ENCODE measurements at places on chromosomes 6 and 20. TPM values are rescaled to one million over a fixed set of nuclear protein-coding genes. Genes with fewer than 3 reads are reported as not detected.

- no peak for DNase-seq
These were observed 12.9 kb downstream of the RIPOR2 start for GRCh38 chr6:24922814-24923213.

- no peak for DNase-seq
These were observed 54.1 kb downstream of the CTCFL start for GRCh38 chr20:57470666-57471495.

Gene L3MBTL3
- total RNA-seq, result 2.5 TPM

Gene OPRL1
- total RNA-seq, result 0.27 TPM

DNA sequence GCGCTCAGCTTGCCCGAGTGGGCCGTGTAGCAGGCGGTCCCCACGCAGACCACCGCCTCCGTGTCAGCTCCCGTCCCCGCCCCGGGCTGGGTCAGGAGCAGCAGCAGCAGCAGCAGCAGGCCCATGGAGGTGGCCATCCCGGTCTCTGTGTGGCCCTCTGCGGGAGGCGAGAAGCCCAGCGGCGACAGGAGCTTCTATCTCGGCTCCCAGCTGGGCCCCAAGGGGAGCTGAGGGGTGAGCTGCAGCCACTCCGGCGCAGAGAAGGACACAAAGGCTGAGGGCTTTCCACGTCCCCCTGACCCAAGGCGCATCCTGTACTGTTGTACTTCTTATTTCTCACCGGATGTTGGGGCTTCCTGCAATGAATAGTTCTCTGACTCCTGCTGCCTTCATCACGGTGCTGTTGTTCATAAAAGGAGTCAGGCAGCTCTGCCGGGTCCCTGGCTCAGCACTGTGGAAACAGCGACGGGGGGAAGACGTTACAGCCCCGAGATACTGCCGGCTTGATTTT, at the start of gene CD93:
Gene CD93, minus strand, starts transcription at position 269 of the 511 bp plus-strand sequence. Its CDS starts 132 bp downstream, at position 137.
- no peak for DNase-seq

DNA sequence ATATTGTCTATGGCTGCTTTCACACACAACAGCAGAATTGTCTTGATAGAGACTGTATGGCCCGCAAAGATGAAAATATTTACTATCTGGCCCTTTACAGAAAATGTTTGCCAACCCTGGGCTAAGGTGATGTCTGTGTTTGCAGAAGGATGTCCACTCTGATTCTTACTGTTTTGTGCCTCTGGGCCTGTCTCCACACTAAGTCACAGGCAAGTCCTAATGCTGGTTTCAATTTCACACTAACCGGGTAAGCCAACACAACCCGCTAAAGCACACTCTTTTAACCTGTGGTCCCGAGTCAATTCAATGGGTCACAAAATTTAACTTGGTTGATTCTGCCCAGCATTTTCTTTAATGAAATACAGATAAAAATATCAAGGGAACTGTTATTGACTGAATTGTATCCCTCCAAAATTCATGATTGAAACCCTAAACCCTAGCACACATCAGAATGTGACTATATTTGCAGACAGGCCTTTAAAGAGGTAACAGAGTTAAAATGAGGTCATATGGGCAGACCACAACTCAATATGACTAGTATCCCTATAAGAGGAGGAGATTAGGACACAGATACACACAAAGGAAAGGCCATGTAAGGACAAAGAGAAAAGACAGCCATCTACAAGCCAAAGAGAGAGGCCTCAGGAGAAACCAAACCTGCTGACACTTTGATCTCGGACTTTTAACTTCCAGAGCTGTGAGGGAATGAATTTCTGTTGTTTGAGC, 78.4 kb downstream of the FYN start:
- DNase-seq, result peak; percentile 81

Gene ZFP64
- 12.0 TPM for total RNA-seq

- peak; percentile 28 for DNase-seq
These were observed 116.5 kb downstream of the TCP11 start for GRCh38 chr6:35024551-35025054.

- peak; percentile 81 for DNase-seq
These were observed 586 bp downstream of the ZNF512B start for GRCh38 chr20:63968928-63969760.

Gene SLC13A3
- total RNA-seq, result 27.9 TPM

Gene TFAP2C
- total RNA-seq, result not detected

Gene THBS2
- 0.08 TPM for total RNA-seq

- DNase-seq, result no peak
These were observed 126.0 kb upstream of the TOP1 start for GRCh38 chr20:40902661-40903060.

GRCh38 chr6:107699697-107700325, 124.3 kb downstream of the SCML4 start:
- DNase-seq, result no peak

GRCh38 chr20:58243653-58244410, 15.4 kb upstream of the ANKRD60 start:
- no peak for DNase-seq

- DNase-seq, result no peak
These were observed 8.8 kb downstream of the BICRAL start for GRCh38 chr6:42790549-42791181.

- DNase-seq, result no peak
These were observed 17.9 kb downstream of the CHMP4B start for GRCh38 chr20:33828967-33829560.

DNA sequence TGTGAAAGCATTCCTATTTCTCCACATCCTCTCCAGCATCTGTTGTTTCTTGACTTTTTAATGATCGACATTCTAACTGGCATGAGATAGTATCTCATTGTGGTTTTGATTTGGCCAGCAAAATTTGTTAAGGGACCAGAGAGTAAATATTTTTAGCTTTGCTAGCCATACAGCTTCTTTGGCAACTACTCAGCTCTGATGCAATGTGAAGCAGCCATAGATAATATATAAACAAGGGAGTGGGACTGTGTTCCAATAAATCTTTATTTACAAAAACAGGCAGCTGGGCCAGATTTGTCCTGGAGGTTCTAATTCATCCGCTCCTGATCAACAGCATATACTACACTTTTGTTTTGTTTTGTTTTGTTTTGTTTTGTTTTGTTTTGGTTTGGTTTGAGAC, 202.9 kb downstream of the ZNF217 start:
- no peak for DNase-seq

GRCh38 chr6:83169511-83169910, 23.6 kb downstream of the PGM3 start:
- DNase-seq, result no peak

- DNase-seq, result no peak
These were observed 1217.2 kb upstream of the GJE1 start for GRCh38 chr6:140915551-140915950.

DNA sequence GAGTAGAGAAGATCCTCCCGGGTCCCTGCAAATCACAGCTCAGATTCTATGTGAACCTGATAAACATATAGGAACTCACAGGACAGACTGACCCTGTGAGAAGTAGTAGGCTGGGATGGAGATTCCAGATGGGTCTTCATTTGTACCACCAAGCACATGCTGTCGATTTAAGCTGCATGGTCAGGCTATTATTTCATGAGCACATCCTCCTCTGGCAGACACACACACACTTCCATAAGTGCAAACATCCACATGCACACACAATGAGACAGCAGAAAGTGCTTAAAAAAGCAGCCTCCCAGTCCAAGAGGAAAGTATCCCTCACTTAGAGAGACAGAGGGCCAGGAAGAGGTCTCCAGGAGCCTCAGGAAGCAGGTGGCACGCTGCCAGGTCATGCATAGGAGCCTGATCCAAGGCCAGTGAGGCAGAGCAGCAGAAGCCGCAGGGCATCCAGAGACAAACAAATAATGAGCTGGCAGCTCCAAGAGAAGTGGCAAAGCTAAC, 131.8 kb downstream of the UNC5CL start:
- DNase-seq, result peak; percentile 19

- DNase-seq, result peak; percentile 13
These were observed 66.4 kb upstream of the PDE10A start for GRCh38 chr6:165729307-165729936.

DNA sequence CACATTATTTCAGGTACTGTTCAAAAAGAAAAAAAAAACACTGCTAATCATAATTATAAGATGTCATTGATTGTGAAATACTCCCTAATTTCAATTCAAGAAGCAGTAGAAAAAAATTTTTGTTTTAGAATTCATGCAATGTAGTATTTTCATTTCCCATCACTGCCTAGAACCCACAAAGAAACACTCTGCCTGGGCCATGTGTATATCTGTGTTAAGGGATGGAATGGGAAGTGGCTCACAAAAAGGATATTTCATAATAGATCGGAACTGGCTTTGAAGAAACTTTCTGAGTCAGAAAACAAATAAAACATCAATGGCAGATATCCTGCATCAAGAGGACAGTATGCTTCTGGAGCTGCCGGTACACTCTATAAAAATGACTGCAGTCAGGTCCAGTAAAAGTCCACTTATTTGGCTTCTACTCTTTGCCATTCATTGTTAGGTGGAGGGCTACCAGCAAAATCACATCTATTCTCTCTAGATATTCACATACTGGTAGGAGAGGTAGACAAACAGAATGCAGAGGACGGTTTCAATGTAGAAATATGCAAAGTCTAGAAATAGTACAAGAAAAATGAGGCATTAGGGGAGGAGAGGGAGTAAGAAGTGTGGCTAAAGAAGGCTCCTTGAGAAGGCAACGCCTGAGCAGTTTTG, 135.0 kb upstream of the TNFAIP3 start:
- peak; percentile 99 for DNase-seq
